Activated naive CD8-positive, alpha-beta T cell treated with anti-CD3 and anti-CD28 coated beads, Interleukin-2, amount 10 ng/mL, durations not matched to agents 7 days and 5 days (primary cell): ENCODE measurements at places on chromosomes 5 and 9.
A peak's percentile ranks its signal among the peaks of the same experiment; 100 is the strongest.

- H3K4me1 ChIP-seq: peaks cover 11% of the 10 kb centered on the region
- no peaks in the 10 kb centered on the region for H3K27me3 ChIP-seq
- peaks cover 2% of the 10 kb centered on the region for H3K36me3 ChIP-seq
- H3K4me3 ChIP-seq: no peak overlapping the region
- H3K27ac ChIP-seq: no peak overlapping the region
Observed at GRCh38 chr9:70551396-70551795, 136.9 kb upstream of the KLF9 start.

- no peaks in the 10 kb centered on the region for H3K4me1 ChIP-seq
- H3K4me3 ChIP-seq: no peak overlapping the region
- DNase-seq: no peak
- no peaks in the 10 kb centered on the region for H3K36me3 ChIP-seq
Observed at GRCh38 chr9:106779796-106780195, 83.2 kb upstream of the ZNF462 start.

- peaks cover 28% of the 10 kb centered on the region for H3K4me1 ChIP-seq
- DNase-seq: no peak
- H3K36me3 ChIP-seq: peaks cover 18% of the 10 kb centered on the region
- H3K27me3 ChIP-seq: no peaks in the 10 kb centered on the region
Observed at GRCh38 chr9:126372716-126373115, 46.1 kb downstream of the MVB12B start.

DNA sequence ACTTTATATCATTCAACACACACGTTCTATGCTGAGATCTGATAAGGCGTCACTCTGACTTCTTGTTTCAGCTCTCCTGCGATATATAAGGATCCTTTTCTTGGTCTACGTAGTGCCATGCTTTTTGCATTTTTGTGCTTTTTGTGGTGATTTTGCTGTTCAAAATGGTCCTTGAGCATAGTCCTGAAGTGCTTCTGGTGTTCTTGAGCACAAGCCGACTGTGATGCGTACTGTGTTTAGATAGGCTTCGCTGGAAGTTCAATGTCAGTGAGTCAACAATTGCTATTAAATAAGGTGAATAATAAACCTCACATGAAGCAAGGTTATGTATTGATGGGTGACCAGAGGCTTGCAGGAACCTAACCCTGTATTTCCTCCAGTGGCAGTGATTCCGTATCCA, 46.8 kb downstream of the ACO1 start:
- H3K4me3 ChIP-seq: no peak overlapping the region
- H3K27ac ChIP-seq: no peak overlapping the region
- H3K4me1 ChIP-seq: peaks cover 6% of the 10 kb centered on the region
- no peak for DNase-seq
- H3K27me3 ChIP-seq: no peaks in the 10 kb centered on the region

GRCh38 chr5:111929867-111930266, 172.9 kb upstream of the NREP start:
- no peak overlapping the region for H3K4me3 ChIP-seq
- no peak for DNase-seq
- no peaks in the 10 kb centered on the region for H3K36me3 ChIP-seq
- peaks cover 4% of the 10 kb centered on the region for H3K27me3 ChIP-seq
- no peaks in the 10 kb centered on the region for H3K4me1 ChIP-seq
- no peak overlapping the region for H3K27ac ChIP-seq

DNA sequence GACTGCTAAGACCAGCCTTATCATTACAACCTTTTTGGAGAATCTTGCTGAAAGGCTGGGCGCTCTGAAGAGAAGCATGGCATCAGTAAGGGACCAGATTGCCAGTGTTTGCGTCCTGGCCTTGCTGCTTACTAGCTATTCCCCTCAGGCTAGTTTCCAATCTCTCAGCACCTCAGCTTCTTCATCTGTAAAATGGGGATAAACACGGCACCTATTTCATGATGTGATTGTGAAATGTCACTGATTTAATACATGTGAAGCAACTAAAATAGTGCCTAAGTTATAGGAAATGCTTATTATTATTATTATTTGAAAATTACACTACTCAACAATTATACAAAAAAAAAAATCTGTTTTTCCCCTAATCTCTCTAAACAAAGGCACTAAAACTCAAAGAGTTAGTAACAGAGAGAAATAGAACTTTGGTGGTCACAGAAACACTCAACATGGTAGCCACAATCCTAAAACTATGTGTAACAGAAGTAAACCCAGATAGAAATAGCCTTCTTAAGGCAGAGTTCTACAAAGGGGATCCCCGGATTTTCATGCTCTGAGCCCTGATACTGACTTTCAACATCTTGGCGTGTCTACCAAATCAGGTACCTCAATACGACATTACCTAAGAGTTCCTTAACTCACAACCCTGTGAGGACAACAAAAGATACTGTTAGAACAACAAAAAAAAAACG, 62.0 kb downstream of the ENC1 start:
- peaks cover 8% of the 10 kb centered on the region for H3K27me3 ChIP-seq
- H3K4me1 ChIP-seq: peaks cover 25% of the 10 kb centered on the region
- peak overlapping the region; percentile 14 for H3K27ac ChIP-seq

GRCh38 chr9:97640325-97640724, 6.7 kb downstream of the NCBP1 start:
- no peaks in the 10 kb centered on the region for H3K27me3 ChIP-seq
- DNase-seq: no peak
- H3K4me3 ChIP-seq: no peak overlapping the region
- peaks cover 11% of the 10 kb centered on the region for H3K36me3 ChIP-seq
- peaks cover 30% of the 10 kb centered on the region for H3K4me1 ChIP-seq

DNA sequence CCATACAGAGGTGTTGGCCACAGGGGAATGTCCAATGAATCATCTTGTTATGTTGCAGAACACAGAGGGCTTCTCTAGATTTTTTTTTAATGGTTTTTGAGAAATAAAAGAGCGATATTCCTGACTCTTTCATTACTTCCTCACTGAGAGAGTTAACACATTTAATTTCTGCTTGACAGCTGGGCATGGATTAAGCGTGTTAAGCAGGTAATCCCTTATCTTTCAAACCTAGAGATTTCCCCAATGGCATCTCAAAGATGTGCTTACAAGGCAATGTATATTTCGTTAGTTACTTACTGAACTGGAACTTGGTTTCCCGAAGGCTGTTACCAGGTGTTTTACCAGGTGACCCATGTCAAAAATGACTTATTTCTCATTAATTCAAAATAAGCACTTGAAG, 21.8 kb upstream of the ADCY2 start:
- H3K4me1 ChIP-seq: no peaks in the 10 kb centered on the region
- DNase-seq: no peak
- no peak overlapping the region for H3K4me3 ChIP-seq
- no peaks in the 10 kb centered on the region for H3K36me3 ChIP-seq
- H3K27me3 ChIP-seq: no peaks in the 10 kb centered on the region
- H3K27ac ChIP-seq: no peak overlapping the region

- DNase-seq: no peak
- H3K27me3 ChIP-seq: peaks cover 15% of the 10 kb centered on the region
- no peak overlapping the region for H3K27ac ChIP-seq
- no peaks in the 10 kb centered on the region for H3K4me1 ChIP-seq
Observed at GRCh38 chr5:74452856-74453255, 187.7 kb downstream of the ENC1 start.

GRCh38 chr5:170791325-170791954, 7.9 kb downstream of the GABRP start:
- H3K36me3 ChIP-seq: no peaks in the 10 kb centered on the region
- no peaks in the 10 kb centered on the region for H3K27me3 ChIP-seq
- no peaks in the 10 kb centered on the region for H3K4me1 ChIP-seq
- DNase-seq: no peak

DNA sequence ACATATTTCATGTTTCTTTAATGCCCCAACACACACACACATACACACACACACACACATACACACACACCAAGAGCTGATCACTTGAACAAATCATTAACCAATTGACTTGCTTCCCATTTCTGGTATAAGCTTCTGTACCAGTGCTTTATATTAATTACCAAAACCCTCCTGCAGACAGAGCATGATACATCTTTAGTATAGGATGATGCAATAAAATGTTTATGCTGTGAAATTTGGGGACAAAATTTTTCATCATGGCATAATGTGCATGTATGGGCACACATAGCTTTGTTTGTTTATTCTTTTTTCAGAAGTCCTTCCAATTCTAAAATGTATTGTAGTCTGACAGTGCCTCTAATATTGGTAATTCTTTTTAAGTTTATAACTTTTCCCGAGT, 34.5 kb downstream of the SLC1A3 start:
- no peak overlapping the region for H3K27ac ChIP-seq
- no peaks in the 10 kb centered on the region for H3K4me1 ChIP-seq
- H3K27me3 ChIP-seq: peaks cover 13% of the 10 kb centered on the region
- DNase-seq: no peak
- H3K4me3 ChIP-seq: no peak overlapping the region

DNA sequence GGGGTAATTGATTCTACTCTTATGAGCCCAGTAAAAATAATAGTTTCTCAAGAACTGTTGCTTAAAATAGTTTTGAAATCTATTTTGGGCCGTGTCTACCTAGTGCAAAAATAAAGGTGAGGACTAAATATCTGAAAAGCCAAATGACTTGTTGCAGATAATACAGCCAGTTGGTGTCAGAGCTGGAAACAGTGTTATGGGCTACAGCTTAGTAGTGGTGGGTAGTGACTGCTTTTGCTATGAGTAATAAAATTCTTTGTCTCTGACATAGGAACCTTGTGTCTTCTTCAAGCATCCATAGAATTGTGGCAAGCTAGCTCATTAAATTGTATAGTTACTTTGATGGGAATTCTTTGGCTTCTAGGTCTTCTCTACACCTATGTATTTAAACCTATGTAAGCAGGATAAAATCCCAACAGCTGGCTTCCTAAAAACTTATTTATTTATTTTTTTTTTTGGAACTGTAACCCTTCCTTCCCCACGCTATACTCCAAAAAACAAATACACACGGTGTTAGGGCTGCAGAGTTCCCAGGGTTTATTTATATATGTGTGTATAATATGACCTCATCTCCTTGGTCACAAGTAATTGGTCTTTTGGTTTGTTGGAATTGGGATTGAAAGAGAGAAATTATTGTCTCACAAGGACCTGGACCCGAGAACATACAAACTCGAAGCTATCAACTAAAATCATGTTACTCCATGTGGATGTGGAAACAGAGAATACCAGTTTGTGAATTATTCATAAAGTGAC, 138.0 kb downstream of the NUDT12 start:
- H3K36me3 ChIP-seq: no peaks in the 10 kb centered on the region
- DNase-seq: no peak
- H3K4me3 ChIP-seq: no peak overlapping the region
- H3K27ac ChIP-seq: no peak overlapping the region
- H3K4me1 ChIP-seq: no peaks in the 10 kb centered on the region
- H3K27me3 ChIP-seq: peaks cover 20% of the 10 kb centered on the region

GRCh38 chr5:75037106-75037505, 15.3 kb downstream of the GCNT4 start:
- H3K36me3 ChIP-seq: peaks cover 36% of the 10 kb centered on the region
- no peak for DNase-seq
- peaks cover 20% of the 10 kb centered on the region for H3K4me1 ChIP-seq
- H3K27ac ChIP-seq: no peak overlapping the region

DNA sequence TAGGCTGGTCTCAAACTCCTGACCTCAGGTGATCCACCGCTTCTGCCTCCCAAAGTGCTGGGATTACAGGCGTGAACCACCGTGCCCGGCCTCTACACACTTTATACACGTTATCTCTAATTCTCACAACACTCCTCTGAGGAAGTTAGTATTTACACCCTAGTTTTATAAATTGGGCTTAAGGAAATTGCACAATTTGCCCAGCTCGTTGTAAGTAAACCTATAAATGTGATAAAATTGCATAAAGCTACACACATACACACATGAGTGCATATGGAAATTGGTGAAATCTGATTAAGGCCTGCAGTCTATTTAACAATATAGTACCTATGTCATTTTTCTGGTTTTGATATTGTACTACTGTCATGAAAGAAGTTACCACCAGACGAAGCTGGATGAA, 4.4 kb upstream of the SLC4A9 start:
- DNase-seq: no peak
- no peak overlapping the region for H3K4me3 ChIP-seq
- H3K36me3 ChIP-seq: no peaks in the 10 kb centered on the region
- no peak overlapping the region for H3K27ac ChIP-seq
- peaks cover 8% of the 10 kb centered on the region for H3K27me3 ChIP-seq

DNA sequence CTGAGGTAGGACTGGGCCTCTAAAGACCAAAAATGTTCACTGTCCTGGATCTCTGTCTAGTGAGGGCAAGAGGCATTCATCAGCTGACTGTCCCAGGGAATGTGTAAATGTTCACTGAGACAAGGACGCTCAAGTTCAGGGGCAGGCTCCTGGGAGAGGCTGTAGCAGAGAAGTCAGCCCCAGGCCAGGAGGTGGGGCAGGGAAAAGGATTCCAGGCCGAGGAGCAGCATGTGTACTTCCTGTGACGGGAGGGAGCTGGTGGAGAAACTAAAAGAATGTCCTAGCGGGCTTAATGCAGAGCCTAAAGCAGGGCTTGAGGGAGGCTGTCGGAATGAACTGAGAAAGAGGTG, 205.8 kb downstream of the GABBR2 start:
- H3K4me1 ChIP-seq: no peaks in the 10 kb centered on the region
- H3K27me3 ChIP-seq: peaks cover 20% of the 10 kb centered on the region
- DNase-seq: no peak
- no peak overlapping the region for H3K4me3 ChIP-seq

DNA sequence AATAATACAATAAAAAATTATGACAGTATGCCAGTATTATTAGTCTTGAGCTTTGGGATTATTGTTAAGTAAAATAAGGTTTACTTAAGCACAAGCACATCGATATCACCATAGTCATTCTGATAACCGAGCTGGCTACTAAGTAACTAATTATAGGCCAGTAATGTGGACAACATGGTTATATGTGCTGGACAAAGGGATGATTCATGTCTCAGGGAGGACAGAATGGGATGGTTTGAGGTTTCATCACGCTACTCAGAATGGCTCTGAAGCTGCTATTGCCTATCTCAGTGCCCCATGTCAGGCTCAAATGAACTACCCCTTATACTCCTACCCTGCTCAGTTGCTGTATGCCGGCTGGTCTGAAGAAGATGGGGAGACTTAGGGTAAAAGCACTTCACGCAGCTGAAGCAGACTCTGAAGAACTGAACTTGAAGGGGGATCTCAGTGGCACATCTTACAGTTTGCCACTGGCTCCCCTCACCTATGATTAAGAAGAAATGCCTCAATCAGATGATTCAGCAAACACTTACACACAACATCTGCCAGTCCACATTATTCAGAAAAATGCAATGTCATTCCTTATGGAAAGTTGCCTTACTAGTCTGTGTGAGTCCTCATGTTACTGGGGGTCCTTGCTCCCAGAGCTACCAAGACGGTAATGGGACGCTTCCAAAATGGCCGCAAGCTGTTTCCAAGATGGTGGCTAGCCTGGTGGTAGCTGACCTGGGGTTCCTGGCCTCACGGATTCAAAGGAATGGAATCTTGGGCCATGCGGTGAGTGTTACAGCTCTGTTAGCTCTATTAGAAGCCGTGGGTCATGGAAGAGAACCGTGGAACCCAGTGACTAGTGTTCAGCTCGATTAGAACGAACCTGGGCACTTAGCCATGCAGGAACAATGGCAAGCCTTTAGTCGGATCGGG, 1098.6 kb downstream of the TAF11L14 start:
- H3K4me1 ChIP-seq: peaks cover under 1% of the 10 kb centered on the region
- peaks cover 37% of the 10 kb centered on the region for H3K36me3 ChIP-seq
- no peak overlapping the region for H3K4me3 ChIP-seq
- DNase-seq: no peak
- H3K27me3 ChIP-seq: no peaks in the 10 kb centered on the region
- no peak overlapping the region for H3K27ac ChIP-seq

GRCh38 chr5:37090123-37090726, 159.0 kb downstream of the CPLANE1 start:
- H3K36me3 ChIP-seq: peaks cover 27% of the 10 kb centered on the region
- no peak overlapping the region for H3K4me3 ChIP-seq
- DNase-seq: no peak
- H3K4me1 ChIP-seq: peaks cover 7% of the 10 kb centered on the region
